ENCODE measurements at places on chromosomes 5 and 9.

- DNase-seq = no peak
These were observed 938 bp downstream of the LPAR1 start for GRCh38 chr9:111037356-111037707.

DNA sequence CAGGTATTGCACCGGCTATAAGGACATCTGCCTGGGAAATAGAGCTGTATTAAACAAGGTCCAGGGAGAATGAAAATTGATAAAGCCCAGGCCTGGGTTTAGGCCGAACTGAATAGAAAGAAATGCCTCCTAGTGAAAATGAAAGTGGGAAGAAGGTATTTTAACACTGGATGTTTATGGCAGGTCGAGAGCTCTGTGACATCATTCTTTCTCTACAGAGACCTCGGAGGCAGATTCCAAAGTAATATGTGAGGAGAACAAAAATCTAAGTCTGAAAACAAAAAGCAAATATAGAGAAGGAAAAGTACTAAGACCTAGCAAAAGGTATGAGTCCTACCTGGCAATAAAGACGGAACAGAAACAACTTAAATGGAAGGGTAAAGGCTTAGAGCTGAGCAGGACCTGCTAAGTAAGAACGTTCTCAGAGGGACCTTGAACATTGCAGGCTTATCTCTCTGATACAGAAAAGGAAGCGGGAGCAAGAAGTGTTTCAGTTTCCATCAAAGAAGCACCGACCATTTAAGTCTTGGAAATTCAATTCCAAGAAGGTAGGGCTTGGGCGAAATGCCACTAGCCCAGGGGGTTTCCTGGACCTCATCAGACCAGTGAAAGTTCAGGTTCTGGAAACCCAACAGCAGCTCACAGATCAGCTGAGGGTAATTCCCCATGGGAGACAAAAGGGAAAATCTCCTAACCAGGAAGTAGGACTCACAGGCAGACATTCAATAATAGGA, 80.0 kb downstream of the SUSD1 start:
- no peak for DNase-seq

- no peak for DNase-seq
These were observed 149.7 kb upstream of the EFNA5 start for GRCh38 chr5:107820429-107820828.

DNA sequence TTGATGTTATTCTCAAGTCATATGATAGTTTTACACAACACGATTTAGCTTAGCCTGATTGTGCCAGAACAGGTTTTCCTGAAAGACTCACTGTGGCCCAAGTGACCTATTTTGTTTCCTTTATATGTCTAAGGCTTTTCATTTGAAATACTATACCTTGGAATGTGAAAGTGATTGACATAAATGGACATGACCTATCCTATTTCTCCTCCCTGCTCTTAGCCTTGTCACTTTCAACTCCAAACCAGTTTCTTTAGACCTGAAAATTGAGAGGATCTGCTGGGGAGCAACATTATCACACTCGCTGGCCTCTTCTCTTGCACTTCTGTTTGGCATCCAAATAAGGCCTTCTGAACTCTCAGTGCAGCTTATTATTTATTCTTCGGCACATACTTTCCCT, 496.8 kb downstream of the MAT2B start:
- no peak for DNase-seq

DNA sequence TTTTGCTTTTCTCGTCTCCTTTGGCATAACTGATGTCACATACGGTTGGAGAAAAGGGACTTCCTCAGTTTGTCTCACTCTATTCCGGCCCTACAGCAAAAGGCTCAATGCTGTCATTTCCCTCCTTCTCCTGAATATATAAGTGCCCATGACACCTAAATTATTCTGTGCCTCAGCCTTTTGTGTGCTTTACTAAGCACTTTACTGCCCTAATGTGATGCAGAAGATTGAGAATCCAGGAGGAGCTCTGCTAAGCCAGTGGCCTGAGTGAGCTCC, 7.6 kb downstream of the CD180 start:
- DNase-seq = no peak

DNA sequence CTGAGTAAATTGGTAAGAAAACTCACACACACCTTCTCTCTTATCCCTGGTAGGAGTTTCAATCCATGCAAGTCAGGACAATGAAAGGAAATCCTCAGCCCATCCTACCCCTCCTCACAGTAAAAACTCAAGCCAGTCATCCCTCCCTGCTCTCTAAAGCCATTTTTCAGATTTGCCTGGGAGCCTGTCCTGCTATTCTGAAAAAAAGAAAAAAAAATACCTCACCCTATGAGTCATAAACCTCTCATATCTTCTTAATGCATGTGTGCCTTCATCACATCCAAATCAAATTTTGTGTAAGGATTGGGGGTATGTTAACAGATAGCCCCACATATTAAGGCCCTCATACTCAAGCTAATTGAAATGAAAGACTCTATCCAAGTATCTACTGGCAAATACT, 14.1 kb downstream of the UGT3A2 start:
- no peak for DNase-seq

DNA sequence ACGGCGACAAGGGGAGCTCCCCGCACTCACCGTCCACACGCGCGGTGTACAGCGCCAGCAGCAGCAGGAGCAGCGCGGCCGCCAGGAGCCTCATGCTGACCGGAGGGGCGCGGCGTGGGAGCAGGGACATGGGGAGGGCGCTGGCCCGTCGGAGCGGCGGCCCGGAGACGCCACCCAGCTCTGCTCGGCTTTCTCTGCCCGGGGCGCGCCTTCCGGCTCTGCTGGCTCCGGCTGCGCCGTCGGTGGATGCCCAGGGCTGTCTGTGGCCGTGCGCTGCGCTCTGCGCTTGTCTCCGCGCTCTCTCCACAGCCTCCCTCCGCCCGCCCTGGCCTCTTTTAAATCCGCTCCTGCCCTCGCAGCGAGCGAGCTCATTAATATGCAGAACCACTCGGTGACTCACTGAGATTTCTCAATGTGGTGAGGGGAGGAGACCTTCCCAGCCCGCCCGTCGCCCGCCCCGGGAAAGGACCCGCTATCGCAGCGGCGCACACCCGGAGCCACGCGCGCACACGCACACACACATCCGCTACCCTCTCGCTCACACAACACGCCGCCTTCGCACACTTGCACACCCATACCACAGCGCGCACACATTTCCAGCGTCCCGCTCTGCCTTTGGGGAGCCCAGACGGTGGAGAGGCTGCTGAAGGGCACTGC, at the start of gene CXCL14:
Gene CXCL14 (minus strand): TSS at position 307 of the 657 bp plus-strand sequence. CDS start 213 bp downstream, at position 94.
- DNase-seq = no peak

DNA sequence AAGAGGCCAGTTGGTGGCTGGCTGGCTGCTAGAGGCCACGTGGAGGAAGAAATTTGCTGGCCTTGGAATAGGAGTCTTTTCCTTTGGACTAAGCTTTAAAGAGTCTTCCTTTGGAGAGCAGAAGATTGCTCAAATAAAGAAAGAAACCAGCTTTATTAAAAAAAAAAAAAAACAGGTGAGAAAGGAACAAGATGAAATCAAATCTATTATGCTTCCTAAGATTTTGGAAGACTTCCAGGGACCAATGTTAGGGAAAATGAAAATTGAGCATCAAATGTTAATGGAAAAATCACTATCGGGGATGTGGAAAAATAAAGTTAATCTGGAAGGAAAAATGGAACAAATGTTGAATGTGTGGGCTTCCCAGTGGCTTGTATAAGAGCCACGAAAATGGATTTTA, 153.1 kb downstream of the TTC39B start:
- DNase-seq = no peak
